ENCODE measurements at places on chromosomes 1 and 21.

- DNase-seq = peak; percentile 76
Observed at GRCh38 chr1:184075055-184076029, 23.8 kb downstream of the TSEN15 start.

DNA sequence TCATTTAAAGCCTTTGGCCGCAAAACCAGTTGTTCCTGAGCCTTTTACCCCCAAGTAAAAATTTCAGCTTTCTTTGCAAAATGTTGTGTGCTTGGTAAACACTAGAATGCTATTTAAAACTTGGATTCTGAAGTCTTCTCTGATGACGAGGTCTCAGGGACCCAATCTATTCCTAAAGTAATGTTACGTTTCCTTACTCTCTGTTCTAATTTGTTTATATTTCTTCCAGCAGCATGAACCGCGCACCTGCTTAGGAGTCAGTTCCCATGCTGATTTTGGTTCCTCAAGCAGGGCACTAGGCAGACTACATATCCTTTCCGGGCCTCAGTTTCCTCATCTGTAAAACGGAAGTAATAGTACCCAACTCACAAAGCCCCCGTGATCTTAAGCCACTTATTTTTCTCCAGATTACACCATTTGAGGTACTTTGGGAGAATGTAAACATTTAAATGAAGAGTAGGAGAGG lies 969 bp upstream of the ALDH4A1 start:
- no peak for DNase-seq

DNA sequence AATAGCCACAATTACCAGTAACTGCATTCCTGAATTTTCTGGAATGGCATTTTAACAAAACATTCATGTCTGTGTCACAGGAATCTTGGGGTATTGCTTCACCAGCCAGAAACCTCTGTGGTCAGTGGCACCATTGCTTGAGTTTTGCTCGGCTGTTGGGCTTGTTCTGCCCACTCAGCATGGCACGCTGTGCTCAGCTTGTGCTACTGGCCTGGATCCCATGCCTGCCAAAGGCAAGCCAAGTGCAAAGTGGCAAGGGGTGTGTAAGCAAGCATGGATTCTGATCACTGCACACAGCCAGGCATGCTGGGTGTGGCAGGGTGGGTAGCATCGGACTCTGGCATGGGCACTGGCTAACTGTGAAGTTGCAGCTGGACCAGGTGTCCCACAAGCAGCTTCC lies 1150.9 kb downstream of the MRPL39 start:
- DNase-seq = no peak

DNA sequence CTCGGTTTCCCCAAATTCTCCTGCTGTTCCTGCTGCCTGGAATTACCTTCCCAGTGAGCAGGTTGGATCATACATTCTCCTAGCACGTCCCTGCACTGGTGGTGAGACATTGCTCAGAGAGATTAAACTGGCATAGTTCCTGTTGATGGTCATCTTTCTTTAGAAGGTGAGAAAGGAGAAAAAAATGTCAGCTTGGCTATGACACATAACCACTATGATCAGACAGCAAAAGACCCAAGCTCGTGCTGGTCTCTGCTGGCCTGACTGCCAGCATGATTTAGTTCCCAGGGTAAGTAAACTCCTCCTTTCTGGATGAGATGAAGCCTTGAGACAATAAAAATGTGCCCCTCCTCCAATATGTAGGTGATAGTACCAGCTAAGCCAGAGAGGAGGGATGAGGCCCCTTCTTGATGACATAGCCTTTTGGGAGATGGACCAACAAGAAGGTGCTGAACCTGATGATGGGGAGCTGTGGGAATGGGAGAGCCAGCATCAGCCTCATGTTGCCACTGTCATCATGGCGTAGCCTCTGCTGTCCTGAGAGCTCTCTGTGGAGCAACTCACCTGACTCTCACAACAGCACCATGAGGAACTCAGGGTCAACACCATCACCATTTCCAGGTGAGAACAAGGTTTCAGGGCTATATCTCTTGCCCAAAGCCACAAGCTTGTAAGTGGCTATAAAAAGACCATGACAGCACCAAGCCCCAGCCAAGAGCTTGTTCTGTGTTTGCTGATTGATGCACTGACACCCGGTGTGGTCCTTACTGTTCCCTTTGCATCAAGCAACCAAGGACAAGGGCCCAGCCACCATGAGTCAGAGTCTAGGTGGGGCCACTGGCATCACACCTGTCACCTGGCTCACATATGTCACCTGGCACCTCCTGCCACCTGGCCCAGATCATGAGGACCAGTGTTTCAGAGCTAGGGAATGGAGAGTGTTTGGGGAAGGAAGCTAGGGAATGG lies 200.0 kb downstream of the MATN1 start:
- peak; percentile 98 for DNase-seq

GRCh38 chr1:160665330-160666078 lies 18.7 kb upstream of the SLAMF1 start:
- no peak for DNase-seq

DNA sequence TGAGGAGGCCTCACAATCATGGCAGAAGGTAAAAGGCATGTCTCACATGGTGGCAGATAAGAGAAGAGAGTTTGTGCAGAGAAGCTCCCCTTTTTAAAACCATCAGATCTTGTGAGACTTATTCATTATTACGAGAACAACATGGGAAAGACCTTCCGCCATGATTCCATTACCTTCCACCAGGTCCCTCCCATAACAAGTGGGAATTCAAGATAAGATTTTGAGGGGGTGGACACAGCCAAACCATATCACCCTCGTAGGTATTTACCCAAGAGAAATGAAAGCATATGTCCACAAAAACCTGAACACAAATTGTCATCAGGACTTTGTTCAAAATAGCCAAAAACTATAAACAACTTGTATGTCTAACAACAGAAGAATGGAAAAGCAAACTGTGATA lies 45.9 kb upstream of the TENT5C start:
- no peak for DNase-seq

DNA sequence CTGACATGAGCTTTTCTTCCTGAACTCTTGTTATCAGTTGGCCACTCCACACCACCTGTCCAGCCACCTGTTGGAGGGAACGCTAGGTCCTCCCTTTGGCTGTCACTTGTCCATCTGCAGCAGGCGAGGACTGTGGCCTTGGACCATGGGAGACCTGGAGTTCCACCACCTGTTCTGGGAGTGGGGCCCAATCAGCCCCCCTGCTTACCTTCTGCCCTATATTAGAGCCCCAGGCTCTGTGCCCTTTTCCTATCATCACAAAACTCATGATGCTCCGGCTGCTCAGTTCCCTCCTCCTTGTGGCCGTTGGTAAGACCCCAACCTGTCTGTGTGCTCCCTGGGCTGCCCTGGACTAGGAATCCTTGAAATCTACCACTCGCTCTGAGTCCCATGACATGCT lies at the start of gene CELA3A:
Gene CELA3A (plus strand): TSS at position 249 of the 400 bp plus-strand sequence. CDS start 18 bp downstream, at position 267.
- no peak for DNase-seq

DNA sequence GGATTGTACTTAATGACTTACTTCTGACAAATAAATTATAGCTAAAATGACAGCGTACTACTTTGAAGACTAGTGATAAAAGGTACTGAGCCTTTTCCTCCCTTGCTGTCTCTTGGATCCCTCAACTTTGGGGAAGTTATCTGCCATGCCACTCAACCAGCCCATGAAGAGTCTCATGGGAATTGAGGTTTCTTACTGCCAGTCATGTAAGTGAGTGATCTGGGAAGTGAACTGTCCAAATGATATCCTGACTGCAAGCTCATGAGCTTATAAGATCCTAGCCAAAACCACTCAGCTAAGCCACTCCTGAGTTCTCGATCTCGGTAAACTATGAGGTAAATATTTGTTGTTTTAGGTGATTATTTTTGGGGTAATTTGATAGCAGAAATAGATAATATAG lies 247.8 kb downstream of the NCAM2 start:
- no peak for DNase-seq

DNA sequence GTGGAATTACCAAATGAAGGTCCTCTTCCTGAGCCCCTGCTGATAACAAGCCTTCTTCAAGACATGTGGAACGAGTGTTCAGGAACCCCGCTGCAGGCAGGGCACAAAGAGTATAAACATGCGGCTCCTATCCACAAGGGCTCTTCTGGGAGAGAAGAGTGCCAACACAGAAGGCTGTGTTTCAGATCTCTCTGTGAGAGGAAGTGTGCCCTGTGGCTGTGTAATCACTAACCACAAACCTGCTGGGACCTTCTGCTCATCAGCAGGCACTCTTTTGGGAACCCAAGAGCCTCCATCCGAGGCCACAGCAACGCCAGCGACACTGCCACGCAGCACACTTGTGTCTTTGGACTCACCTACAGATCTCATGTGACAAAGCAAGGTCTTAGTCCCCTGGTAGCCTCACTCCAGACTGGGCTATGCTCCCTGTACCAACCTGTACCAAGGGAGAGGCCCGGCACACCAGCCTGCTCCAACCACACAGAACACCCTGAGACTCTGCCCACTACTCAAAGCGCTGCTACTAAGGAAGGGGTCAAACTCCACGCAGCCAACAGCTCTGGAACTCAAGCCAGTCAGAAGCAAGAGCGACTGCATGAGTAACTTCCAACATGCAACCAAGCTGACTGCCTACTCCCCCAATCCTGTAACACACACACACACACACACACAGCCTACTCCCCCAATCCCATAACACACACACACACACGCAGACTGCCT lies 7.8 kb downstream of the PTTG1IP start:
- no peak for DNase-seq

- no peak for DNase-seq
Observed at GRCh38 chr1:5661196-5662085, 330.8 kb downstream of the NPHP4 start.

DNA sequence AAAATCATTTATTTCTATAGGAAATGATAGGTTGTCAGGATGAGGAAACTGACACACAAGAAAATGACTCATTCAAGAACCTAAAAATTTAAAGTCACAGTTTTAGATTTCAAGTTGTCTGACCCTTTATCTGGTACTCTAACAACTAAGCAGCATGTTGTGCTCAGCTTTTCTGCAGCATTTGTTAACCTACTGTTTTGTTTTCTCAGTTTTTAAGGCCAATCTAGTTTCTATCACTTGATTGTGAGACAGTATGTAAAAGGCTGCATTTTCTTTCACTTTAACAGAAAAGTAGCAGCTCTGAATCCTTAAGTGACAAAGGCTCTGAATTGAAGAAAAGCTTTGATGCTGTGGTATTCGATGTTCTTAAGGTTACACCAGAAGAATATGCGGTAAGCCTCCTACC lies 59.1 kb downstream of the RALGPS2 start:
- peak; percentile 3 for DNase-seq

GRCh38 chr1:225697428-225697827 lies 44.5 kb upstream of the ENAH start:
- no peak for DNase-seq

GRCh38 chr1:189185097-189185496 lies 1292.6 kb downstream of the BRINP3 start:
- DNase-seq = no peak

DNA sequence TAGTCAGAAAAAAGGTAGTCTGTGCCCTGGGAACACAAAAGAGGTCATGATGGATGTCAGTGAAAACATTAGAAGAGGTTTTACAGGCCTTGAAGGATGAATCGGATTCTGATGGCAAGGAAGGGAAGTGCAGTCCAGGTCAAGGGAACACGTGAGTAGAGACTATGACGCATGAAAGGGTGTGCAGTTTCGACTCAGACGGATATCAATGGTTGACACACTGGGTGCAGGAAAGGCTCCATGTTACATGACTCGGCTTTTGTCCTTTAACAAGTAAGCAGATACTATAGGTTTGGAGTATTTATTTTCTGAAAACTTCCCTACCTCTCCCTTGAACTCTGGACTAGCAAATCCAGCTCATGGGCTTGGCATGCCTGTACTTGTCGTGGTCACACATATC lies 55.3 kb downstream of the SEC16B start:
- peak; percentile 26 for DNase-seq

- peak; percentile 43 for DNase-seq
Observed at GRCh38 chr1:39332291-39332690, 127.8 kb downstream of the MACF1 start.

- DNase-seq = no peak
Observed at GRCh38 chr1:180494370-180494769, 8.0 kb downstream of the ACBD6 start.

DNA sequence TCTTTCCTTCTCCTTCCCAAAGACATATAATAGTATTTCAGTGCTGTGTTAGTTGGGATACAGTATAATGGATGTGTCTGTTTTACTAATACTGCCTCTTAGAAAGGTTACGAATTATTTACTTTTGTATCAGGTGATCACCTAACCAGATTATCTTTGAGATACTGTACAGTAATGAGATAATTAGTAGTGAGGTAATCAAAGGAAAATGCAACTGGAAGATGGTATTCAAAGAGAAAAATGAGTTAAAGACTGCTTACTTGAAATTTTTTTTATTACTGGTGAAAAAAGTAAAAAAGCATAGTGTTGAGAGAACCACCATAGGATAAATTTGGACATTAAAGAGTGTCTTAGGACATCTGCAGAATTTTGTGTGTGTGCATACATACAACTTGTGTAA lies 10.9 kb downstream of the SMG7 start:
- DNase-seq = no peak

GRCh38 chr1:99677416-99677815 lies 31.5 kb downstream of the PALMD start:
- no peak for DNase-seq

DNA sequence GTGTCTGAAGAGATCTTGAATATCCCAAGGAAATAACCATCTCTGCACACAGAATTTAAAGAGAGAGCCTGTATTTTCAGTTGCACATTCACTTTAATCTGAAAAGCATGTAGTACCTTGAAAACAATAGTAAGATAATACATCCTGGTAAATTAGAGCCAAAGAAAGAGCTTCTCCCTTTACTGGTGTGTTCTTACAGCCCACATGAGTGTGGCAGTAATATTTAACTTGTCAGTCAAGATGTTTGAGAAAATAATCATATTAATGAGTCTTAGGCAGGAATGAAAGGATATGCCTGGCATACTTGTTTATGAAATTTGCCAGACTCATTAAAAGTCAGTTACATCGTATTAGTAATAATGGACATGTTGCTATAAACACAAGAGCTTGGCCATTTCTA lies 908.4 kb upstream of the ADGRL4 start:
- no peak for DNase-seq

- peak; percentile 11 for DNase-seq
Observed at GRCh38 chr1:199172171-199173124, 533.6 kb downstream of the PTPRC start.

DNA sequence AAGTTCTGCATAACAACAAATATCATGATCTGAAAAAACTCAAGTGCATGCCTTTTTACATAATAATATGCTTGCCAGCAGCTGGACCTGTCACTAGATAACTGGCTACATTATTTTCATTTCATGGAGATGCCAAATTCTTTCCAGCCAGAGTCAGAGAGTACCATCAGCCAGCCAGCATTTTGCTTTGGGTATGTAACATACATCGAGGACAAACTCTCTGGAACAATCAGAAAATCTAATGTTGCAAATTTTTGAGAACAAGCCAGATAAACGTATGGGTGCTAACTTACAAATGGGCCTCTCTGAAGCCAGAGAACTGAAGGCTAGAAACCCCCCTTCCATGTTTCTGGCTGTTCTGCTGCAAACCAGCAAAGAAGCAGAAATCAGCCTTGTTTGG lies 76.3 kb upstream of the BACE2 start:
- no peak for DNase-seq

- no peak for DNase-seq
Observed at GRCh38 chr1:60436186-60436585, 362.6 kb upstream of the C1orf87 start.

- DNase-seq = no peak
Observed at GRCh38 chr21:31845151-31845729, 27.6 kb upstream of the HUNK start.

GRCh38 chr1:85494904-85495266 lies 29.9 kb upstream of the DDAH1 start:
- DNase-seq = peak; percentile 59
